Substantia nigra (tissue), 51 donors: ENCODE measurements at places on chromosomes 2 and 18.

DNA sequence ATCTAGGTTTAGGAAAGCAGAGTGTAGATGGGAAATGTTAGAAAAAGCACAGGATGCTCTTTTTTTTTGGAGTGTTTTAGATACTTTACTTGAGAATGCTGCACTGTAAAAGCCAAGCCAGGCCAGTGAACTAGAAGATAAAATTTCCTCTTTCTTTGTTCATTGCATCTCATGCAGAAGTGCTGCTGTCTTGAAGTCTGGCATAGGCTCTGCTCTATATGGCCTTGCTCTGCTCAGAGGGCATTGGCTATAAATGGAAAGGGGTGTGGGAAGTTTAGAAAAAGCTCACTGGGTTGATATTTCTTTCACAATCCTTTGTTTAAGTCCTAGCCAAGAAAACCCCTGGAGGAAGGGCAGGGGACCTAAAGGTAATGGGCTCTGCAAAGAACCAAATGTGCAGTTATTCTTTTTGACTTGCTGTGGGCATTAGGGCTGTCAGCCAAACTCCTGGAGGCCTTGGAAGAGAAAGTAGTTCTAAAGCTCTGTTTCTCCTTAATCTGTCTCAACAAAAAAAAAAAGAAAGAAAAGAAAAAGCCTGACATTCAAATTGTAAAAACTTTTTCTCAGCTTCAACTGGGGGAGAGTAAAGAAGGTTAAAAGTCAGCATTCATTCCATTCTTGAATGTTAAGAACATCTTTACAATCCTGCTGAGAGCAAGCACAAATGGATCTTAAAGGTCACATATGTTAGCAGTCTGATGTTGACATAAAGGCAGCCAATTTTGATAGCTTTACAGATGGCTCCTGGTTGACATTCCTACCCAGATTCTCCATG is 338.3 kb downstream of the GULP1 start:
- no peak for DNase-seq

GRCh38 chr2:240722796-240723735 is 31.4 kb downstream of the AQP12A start:
- no peak for DNase-seq

- no peak for DNase-seq
Measured at GRCh38 chr18:70423988-70424387, 135.1 kb downstream of the SOCS6 start.

DNA sequence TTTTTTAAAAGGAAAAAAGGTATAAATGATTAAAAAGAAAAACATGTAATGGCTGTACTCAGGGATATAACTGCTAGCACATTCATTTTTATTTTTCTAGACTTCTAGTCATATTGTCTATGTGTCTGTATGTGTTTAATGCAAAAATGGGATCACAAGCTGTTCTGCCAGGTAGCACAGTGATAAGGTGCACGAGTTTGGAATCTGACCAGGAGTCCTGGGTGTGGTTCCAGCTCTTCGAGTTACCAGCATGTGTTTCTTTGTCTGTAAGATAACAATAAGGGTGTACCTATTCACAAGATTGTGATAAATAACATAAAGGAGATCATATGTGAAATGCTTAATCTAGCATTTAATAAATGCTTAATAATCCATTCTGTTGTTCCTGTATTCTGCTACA is 145.3 kb downstream of the PKP4 start:
- DNase-seq = no peak

- DNase-seq = no peak
Measured at GRCh38 chr2:58584606-58585118, 343.5 kb upstream of the FANCL start.

DNA sequence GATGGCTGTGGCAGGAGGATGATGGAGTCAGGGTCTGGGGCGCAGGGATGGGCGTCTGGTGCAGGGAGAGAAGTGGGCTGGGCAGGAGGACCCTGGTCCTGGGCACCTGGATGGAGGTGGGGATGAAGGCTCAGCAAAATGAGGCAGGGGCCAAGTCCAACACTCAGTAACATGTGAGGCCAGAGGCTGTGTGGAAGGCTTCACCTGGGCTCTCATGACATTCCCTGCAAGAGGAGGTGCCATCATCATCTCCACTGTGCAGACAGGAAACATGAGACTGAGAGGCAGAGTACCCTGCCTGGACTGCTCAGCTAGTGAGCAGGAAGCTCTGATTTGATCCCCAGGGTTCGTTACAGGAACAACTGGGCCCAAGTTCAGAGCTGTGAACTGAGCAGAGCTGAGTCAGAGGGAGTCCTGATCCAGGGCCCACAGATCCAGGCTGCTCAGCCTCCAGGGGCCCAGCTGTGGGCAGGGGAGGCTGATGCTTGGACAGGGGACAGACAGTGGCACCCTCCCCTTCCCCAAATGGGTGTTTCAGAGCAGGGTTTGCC is 36.9 kb downstream of the HJURP start:
- no peak for DNase-seq

GRCh38 chr2:88563129-88563528 is 64.1 kb downstream of the EIF2AK3 start:
- no peak for DNase-seq

- DNase-seq = peak; percentile 54
Measured at GRCh38 chr2:29920130-29920577, 1.2 kb downstream of the ALK start.

- no peak for DNase-seq
Measured at GRCh38 chr2:28444956-28445355, 50.9 kb upstream of the PLB1 start.

- DNase-seq = no peak
Measured at GRCh38 chr2:129192117-129192516, 787.3 kb upstream of the RAB6C start.

DNA sequence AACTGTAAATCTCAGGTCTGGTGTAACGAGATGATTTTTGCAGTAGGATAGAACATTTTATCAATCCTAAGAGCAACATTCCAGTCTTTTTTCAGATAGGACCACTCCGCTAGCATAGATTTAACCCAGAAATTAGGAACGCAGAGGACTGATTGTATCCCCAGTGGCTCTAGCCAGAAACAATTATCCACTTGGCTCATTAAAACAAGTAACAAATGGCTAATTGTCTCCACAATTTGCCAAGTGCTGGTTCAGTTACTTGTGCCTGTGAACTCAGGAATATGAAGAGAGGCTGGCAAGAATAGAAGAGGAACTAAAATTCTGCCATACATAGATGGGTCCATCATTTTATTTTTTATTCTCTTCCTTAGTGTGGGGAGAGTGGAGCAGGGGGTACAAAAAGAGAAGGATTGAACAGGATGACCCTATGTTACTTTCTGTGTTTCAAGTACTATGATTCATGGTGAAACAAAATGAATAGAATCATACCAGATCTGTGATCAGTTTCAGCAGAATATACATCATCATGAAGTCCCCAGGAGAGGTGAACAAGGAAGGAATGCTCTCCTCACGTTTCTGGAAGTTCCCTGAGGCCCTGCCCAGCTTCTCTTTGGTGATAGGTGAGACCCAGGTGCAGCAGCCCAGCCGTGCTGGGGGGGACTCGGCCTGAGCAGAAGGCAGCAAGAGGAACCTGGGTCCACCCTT is 121.6 kb downstream of the ARL4C start:
- no peak for DNase-seq

DNA sequence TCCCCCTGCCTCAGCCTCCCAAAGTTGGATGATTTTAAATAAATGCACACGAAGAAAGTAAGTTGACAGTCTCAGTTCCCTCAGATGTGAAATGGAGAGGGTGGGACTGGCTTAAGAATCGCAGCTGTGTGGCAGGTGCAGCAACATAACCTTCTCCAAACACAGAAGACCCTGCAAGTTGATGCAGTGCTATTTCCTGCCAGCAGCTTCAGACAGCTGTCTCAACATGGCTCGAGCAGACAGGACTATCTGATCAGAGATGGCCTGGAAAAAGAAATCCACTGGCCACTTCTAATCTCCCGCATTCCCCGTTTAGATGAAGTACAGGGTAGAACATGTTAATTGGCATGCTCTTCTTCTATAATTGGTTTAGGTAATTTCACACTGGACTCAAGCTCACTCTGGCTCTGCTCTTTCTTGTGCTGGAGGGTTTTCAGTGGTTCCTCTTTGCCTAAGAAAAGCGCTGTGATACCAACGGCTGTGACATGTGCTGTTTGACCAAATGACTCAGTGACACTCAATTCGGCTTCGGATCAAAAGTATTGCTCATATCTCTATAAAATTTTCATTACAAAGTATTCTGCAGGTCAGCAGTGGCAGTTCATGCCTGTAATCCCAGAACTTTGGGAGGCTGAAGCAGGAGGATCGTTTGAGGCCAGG is 40.2 kb downstream of the MYOM1 start:
- no peak for DNase-seq

GRCh38 chr18:69226971-69227370 is 173.7 kb upstream of the DOK6 start:
- no peak for DNase-seq

DNA sequence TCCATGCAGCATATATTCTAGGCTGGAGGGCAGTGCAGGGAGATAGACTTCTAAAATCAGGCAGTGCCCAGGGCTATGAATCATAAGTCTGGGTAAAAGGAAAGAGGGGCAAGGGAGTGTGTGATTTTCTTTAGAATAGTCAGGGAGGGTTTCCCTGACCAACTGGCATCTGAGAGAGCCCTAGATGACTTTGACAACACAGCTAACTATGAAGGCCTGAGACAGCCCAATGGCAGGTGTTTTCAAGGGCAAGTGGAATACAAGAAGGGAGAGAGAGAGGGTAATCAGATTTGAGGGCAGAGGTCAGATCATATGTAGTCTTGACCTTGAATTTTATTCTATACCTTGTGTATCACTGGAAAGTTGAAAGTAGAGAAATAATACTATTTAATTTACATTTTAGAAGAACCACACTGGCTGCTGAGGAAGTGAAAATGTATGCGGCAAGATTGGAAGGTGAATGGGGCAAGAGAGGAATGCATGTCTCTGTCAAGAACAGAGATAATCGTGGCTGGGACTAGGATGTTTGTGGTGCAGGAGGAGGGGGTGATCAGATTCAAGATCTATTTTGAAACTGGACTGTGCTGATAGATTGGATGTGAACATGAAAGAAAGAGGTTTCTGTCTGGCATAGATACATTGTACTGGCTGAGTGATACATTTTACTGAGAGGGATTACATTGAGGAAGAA is 1.9 kb upstream of the ITGB6 start:
- DNase-seq = no peak

GRCh38 chr2:66534461-66534860 is 99.5 kb downstream of the MEIS1 start:
- DNase-seq = no peak

- DNase-seq = no peak
Measured at GRCh38 chr2:166372046-166372445, 3.7 kb downstream of the SCN9A start.

- DNase-seq = no peak
Measured at GRCh38 chr2:165827016-165827920, 33.2 kb upstream of the GALNT3 start.

DNA sequence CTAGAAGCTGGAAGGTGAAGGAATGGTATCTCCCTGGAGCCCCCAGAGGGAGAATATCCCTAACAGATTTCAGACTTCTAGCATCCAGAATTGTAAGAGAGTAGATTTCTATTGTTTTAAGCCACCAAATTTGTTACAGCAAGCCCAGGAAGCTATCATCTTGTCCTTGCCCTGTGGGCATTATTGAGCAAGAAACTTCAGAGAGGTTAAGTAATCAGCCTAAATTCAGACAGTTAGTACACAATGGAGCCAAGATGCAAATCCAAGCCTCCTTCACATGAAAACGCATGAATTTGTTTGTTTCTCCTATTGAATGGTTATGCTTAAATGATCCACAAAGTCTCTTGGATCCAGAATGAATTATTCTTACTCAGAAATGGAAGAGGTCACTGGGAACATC is 55.2 kb upstream of the TRIB2 start:
- DNase-seq = no peak

- DNase-seq = no peak
Measured at GRCh38 chr18:23135550-23136325, 453 bp downstream of the CABLES1 start.

DNA sequence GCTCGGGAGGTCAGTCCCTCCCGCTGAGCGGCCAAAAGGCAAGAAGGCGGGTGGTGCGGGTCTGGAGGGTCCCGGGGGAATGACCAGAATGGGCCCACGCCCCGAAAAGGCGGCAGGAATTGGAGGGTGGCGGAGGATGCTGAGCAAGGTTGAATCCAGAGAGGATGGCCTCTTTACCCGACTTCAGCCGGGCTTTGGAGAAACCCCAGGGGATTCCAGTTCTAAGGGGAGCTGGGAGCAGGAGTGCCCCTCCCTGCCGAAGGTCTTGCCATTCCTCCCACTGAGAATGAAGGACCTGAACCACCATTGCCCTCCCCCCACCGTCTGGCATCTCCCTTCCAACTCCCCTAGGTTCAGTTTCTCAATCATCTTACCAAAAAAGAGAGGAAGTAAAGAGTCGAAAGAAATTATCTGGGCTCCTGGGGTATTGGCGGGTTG is 38.9 kb upstream of the ATP6V1B1 start:
- DNase-seq = no peak

- DNase-seq = no peak
Measured at GRCh38 chr2:72145658-72146329, 1.9 kb downstream of the CYP26B1 start.

GRCh38 chr2:207926133-207926988 is 99.0 kb downstream of the PLEKHM3 start:
- no peak for DNase-seq

DNA sequence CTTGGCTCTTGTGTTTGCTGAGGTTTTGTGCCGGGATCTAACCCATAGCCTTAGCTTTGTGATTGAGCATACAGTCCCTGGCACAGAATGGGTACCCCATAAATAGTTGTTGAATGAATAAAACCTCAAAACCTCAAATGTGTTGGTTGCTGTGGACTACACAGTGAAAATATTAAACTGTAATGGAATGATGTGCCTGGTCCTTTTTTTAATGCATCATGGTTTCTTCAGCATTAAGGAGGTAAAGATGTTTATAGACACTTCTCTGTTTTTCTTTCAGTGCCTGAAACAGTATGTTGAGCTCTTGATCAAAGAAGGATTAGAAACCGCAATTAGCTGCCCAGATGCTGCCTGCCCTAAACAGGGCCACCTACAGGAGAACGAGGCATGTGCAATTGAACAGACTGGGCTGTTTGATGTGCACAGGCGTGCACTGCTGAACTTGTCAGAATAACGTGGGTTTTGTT is 97.0 kb downstream of the RNF144A start:
- peak; percentile 22 for DNase-seq

DNA sequence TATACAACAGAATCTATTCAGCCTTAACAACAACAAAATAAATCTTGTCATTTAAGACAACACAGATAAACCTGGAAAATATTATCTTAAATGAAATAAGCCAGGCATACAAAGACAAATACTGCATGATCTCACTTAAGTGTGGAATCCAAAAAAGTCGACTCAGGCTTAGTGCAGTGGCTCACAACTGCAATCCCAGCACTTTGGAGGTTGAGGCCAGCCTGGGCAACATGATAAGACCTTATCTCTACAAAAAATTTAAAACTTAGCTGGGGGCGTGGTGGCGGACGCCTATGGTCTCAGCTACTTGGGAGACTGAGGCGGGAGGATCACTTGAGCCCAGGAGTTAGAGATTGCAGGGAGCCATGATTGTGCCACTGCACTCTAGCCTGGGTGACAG is 75.2 kb upstream of the RNU4ATAC start:
- no peak for DNase-seq
